ENCODE measurements at places on chromosomes 2 and 18.

GRCh38 chr2:30048636-30049175 lies 98.1 kb upstream of the YPEL5 start:
- DNase-seq = peak; percentile 5

GRCh38 chr2:212064318-212064717 lies 474.3 kb downstream of the ERBB4 start:
- no peak for DNase-seq

DNA sequence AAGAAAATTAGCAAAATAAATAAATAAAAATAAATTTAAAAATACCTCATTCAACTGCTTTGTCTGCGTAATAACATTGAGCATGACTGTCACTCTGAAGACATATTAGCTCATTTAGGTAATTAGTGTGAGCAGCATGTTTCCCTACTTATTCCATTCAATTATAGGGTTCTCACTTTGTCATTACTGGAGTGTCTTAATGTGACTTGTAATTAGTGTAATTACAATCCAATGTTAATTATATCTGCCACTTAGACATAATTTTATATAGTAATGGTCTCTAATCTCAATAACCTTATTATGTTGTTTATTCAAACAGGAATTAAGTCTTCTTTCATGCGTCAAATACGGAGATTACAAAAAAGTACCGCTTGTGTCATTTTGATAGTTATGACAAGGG lies 893.9 kb upstream of the ACVR2A start:
- no peak for DNase-seq

DNA sequence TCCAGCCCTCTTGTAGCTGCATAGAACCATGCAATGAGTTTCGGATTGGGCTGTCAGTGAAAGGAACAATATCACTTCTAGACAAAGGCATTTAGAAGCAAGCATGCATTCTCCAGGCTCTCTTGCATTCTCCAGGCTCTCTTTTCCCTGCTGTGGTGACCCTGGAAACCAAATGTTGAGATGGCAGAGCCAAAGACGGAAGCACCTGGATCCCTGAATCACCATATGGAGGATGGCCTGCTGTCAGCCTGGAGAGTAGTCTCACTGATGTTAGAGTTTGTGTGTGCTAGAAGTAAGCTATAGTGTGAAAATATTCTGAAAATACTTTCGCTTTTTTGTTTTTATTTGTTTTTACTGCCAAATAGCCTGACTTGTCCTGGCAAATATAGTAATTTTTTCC lies 203.9 kb downstream of the C1D start:
- DNase-seq = no peak

- DNase-seq = no peak
Measured at GRCh38 chr2:131040661-131041401, 52.4 kb downstream of the FAM168B start.

GRCh38 chr18:3623769-3624545 lies 174.0 kb downstream of the TGIF1 start:
- peak; percentile 95 for DNase-seq

DNA sequence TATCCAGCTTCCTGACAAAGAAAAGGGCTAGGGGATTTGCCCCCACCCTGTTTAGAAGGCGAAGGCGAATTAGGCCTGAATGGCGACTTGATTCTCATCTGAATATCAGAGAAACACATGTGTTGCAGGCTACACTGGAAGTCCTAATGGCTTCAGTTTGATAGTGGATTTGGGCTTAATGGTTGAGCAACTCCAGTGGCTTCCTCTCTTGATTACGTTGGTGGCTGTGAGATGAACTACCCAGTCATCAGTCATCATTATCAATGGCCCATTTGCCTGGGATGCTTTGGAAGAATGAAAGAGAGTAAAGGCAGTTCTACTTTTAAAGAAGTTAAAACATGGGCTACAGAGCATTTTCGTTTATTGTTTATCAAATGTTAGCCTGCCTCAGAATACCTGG lies 60.9 kb upstream of the IL1R1 start:
- DNase-seq = no peak

GRCh38 chr2:105796131-105796638 lies 51.5 kb downstream of the NCK2 start:
- DNase-seq = no peak

DNA sequence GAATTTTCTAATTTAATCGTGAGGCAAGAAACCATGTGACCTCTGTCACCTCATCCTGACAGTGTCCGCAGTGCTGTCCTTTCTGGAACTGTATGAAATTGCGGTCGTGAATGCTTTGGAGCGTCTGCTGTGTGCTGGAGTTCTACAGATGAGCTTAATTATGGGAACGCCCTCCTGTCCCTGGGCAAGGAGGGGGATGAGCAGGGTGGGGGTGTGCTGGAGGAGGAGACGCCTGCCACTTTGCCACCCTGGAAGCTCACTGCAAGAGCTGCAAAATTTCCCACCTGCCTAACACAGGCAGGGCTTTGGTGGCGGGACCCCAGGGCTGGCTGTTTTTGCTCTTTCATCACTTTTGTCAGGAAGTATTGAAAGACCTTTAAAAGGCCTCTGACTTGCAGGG lies 6.5 kb downstream of the LPIN1 start:
- DNase-seq = no peak

DNA sequence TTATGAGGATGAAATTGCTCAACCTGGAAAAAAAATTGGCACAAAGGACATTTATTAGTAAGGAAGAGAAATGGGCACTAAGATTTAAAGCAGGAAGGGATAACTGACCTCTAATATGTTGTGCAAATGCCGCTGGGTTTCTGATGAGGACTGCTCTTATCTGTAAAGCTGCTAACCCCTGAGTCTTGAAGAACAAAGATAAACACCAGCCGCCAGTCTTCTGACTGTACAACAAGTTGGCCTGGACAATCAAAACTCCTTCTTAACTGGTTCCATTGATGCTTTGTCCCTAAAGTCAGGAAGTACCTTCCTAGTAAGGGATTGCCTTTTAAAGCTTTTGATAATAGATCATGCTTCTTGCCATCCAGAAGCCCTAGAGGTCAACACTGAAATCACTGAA lies 301.8 kb downstream of the TRIB2 start:
- DNase-seq = no peak

GRCh38 chr18:8391068-8391467 lies 218.2 kb upstream of the RAB12 start:
- DNase-seq = no peak

- no peak for DNase-seq
Measured at GRCh38 chr2:14451312-14451711, 181.2 kb upstream of the LRATD1 start.

DNA sequence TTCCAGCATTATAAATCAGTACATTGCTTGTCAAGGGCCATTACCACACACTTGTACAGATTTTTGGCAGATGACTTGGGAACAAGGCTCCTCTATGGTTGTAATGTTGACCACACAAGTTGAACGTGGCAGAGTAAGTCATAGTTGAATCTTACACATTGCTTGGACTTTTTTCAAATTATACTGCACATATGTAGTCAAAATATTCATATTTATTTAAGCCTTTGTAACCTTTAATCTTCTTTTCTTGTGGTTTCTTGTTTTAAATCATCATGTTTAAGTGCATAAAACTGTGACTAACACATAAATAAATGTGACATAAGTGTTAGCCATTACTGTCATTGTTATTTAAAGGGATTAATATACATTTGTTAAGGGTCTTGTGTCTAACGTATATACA lies 52.1 kb upstream of the EPB41L5 start:
- DNase-seq = peak; percentile 27

DNA sequence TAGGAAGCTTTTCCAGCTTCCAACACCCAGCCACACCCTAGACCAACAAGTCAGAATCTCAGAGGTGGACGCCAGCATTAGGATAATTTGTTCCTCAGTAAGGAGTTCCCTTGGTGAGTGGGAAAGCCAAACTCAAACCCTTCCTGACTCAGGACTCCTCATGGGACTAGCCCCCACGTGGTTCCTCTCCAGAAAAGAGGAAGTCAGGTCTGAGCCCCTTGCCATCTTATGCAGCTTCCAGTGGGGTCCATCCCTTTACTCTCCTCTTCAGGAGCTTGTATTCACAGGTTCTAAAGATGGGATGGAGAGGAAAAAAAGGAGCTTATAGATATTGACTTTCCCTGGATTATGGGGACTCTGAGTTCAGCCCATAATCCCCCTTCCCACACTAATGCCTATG lies 14.8 kb upstream of the NOTO start:
- DNase-seq = no peak

DNA sequence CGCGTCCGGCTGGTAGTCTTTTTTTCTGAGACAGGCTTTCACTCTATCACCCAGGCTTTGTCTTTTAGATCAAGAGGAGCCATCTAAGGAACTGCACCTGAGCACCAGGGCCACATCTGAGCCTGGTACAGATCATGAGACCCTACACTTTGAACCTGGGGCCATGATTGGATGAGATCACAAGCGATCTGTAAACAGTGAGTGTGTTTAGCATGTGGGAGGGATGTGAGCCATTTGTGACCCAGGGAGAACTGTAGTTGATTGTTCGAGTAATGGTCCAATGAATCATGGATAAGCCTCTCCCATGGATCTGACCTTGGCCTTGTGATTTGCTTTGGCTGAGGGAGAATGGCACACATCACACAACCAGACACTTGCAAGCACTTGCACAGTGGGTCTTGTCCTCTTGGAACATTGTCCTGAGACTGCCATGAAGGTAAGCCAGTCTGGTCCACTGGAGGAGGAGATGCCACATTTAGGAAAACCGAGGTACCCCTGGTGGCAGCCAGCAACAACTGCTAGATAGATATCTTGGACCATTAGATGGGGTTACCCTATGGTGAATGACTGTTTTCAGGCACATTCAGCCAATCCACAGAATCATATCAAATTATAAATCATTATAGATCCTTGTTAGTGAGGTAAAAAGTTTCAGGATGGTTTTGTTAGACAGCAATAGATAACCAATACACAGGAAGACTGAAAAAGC lies 19.5 kb upstream of the DTNB start:
- no peak for DNase-seq

DNA sequence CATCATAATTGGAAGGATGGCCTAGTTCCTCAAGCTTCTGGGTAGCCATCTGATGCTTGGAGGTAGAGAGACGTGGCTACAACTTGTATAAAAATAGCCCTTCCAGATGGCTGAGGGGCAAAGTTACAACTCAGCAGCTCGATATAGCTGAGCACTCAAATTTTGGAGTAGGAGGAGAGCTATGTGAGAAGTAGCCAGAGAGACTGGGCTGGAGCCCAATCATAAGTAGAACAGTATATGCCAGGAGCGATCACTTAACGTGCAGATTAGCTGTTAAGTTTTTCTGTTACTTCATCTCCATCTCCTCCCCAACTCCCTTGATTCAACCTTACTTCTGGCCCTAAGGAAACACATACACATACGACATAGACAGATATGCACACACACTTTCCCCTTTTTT lies 28.8 kb downstream of the CNRIP1 start:
- no peak for DNase-seq
